ENCODE measurements at places on chromosomes 11 and 22.

- DNase-seq: no peak
- no peak overlapping the region for H3K27ac ChIP-seq
- peaks cover 4% of the 10 kb centered on the region for H3K4me1 ChIP-seq
- H3K27me3 ChIP-seq: no peaks in the 10 kb centered on the region
- H3K36me3 ChIP-seq: no peaks in the 10 kb centered on the region
Observed at GRCh38 chr11:125959931-125960330, 14.1 kb downstream of the VSIG10L2 start.

- H3K4me3 ChIP-seq: no peak overlapping the region
- peak overlapping the region; percentile 50 for H3K27ac ChIP-seq
- no peak for DNase-seq
- peaks cover 27% of the 10 kb centered on the region for H3K4me1 ChIP-seq
- H3K36me3 ChIP-seq: no peaks in the 10 kb centered on the region
Observed at GRCh38 chr11:78080818-78081495, 1.3 kb upstream of the NDUFC2 start.

- DNase-seq: no peak
- H3K27ac ChIP-seq: no peak overlapping the region
- no peaks in the 10 kb centered on the region for H3K4me1 ChIP-seq
- no peak overlapping the region for H3K4me3 ChIP-seq
- no peaks in the 10 kb centered on the region for H3K36me3 ChIP-seq
Observed at GRCh38 chr11:102518296-102519094, 12.1 kb downstream of the MMP7 start.

- H3K36me3 ChIP-seq: no peaks in the 10 kb centered on the region
- DNase-seq: no peak
- no peaks in the 10 kb centered on the region for H3K27me3 ChIP-seq
- H3K27ac ChIP-seq: no peak overlapping the region
- no peak overlapping the region for H3K4me3 ChIP-seq
Observed at GRCh38 chr11:134020598-134020997, 48.3 kb upstream of the JAM3 start.

DNA sequence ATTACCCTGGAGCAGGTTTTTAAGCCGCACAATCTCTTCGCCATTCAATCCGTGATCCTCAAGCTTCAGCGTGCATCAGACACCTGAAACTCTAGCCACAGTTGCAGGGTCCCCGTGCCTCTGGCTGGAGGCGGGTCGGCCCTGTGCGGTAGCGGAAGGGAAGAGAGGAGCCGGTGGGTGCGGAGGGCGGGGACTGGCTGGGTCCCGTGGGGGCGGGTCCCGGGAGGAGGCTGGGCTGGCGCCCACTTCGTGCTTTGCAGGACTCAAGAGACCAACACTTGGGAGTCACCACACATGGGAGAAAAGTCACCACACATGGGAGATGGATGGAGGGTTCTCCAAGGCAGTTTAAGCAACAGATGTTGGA, 772 bp downstream of the C22orf15 start:
- no peak overlapping the region for H3K4me3 ChIP-seq
- no peak for DNase-seq
- H3K36me3 ChIP-seq: no peaks in the 10 kb centered on the region
- no peak overlapping the region for H3K27ac ChIP-seq

- H3K4me1 ChIP-seq: peaks cover 4% of the 10 kb centered on the region
- DNase-seq: no peak
- H3K4me3 ChIP-seq: no peak overlapping the region
- H3K36me3 ChIP-seq: no peaks in the 10 kb centered on the region
Observed at GRCh38 chr11:104148074-104148473, 15.9 kb downstream of the PDGFD start.

- no peak overlapping the region for H3K27ac ChIP-seq
- no peak overlapping the region for H3K4me3 ChIP-seq
- peaks cover 45% of the 10 kb centered on the region for H3K36me3 ChIP-seq
- H3K27me3 ChIP-seq: no peaks in the 10 kb centered on the region
- no peak for DNase-seq
Observed at GRCh38 chr11:44923115-44923514, 27.6 kb downstream of the TP53I11 start.

GRCh38 chr22:46084943-46085827, 65.1 kb upstream of the PPARA start:
- H3K36me3 ChIP-seq: peaks cover 36% of the 10 kb centered on the region
- DNase-seq: peak; percentile 92
- peaks cover 70% of the 10 kb centered on the region for H3K4me1 ChIP-seq
- peak overlapping the region; percentile 97 for H3K4me3 ChIP-seq
- H3K27ac ChIP-seq: peak overlapping the region; percentile 98

- no peaks in the 10 kb centered on the region for H3K36me3 ChIP-seq
- peak; percentile 54 for DNase-seq
- peak overlapping the region; percentile 69 for H3K27ac ChIP-seq
- peak overlapping the region; percentile 63 for H3K4me3 ChIP-seq
- H3K4me1 ChIP-seq: peaks cover 24% of the 10 kb centered on the region
Observed at GRCh38 chr11:45180848-45181192, 34.4 kb downstream of the PRDM11 start.

GRCh38 chr11:108766596-108767173, 101.8 kb downstream of the DDX10 start:
- H3K36me3 ChIP-seq: no peaks in the 10 kb centered on the region
- H3K4me1 ChIP-seq: no peaks in the 10 kb centered on the region
- H3K27me3 ChIP-seq: no peaks in the 10 kb centered on the region
- H3K4me3 ChIP-seq: no peak overlapping the region
- H3K27ac ChIP-seq: no peak overlapping the region

DNA sequence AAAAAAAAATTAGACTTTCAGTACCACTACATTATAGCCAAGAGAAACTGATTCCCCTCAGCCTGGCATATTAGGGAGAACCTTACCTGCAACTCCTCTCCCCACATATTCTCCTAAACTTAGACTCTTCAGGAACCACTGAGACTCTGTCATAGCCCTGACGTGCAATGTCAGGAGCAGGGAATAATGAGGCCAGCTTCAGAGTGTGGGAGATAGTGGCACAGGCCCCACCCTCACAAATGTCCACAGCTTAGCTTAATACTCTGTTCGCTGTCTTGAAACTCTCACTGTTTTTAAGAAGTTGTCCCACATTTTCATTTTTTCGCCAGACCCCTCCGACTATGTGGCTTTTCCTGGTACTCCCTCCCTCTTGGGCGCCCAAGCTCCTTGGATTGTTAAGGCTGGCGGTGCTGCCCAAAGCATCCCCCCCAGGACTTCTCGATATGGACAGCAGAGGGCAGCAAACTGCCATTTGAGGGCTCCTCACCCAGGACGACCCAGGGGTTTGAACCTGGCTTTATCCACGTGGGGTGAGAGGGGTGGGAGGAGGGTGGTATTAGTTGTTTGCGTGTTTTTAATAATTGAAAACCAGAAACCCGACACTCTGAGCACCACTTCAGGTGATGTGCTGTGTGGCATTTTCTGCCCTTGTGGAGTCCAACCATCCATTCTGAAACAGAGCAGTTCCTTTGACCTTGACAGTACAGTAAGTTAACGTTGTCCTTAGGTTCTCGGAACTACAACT, 45.2 kb upstream of the RASSF10 start:
- peaks cover 5% of the 10 kb centered on the region for H3K4me1 ChIP-seq
- no peaks in the 10 kb centered on the region for H3K36me3 ChIP-seq
- H3K27ac ChIP-seq: no peak overlapping the region
- DNase-seq: peak; percentile 69
- H3K4me3 ChIP-seq: no peak overlapping the region

GRCh38 chr11:118789501-118790356, 1.2 kb downstream of the DDX6 start:
- peaks cover 15% of the 10 kb centered on the region for H3K36me3 ChIP-seq
- H3K4me1 ChIP-seq: peaks cover 14% of the 10 kb centered on the region
- no peaks in the 10 kb centered on the region for H3K27me3 ChIP-seq
- H3K4me3 ChIP-seq: peak overlapping the region; percentile 81
